ENCODE measurements at places on chromosomes 1 and 21.
A peak's percentile ranks its signal among the peaks of the same experiment; 100 is the strongest.

DNA sequence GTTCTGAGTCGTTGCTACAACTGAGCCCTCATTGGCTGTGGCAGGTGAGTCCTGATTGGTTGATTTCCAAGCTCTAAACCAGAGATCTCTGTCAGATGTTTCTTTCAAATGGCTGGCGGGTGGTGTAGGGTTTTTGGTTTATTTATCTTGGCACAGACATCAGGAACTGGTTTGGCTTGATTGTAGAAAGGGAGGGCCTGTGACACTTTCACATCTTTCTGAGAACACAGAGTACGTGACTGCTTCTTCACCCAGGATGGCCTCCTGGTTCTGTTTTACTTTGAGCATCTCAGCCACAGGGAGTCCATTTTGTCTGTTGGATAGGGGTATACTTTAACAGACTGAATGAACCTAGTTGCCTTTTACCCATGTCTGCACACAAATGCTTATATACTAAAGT is 89.4 kb upstream of the GPR52 start:
- DNase-seq, result no peak

DNA sequence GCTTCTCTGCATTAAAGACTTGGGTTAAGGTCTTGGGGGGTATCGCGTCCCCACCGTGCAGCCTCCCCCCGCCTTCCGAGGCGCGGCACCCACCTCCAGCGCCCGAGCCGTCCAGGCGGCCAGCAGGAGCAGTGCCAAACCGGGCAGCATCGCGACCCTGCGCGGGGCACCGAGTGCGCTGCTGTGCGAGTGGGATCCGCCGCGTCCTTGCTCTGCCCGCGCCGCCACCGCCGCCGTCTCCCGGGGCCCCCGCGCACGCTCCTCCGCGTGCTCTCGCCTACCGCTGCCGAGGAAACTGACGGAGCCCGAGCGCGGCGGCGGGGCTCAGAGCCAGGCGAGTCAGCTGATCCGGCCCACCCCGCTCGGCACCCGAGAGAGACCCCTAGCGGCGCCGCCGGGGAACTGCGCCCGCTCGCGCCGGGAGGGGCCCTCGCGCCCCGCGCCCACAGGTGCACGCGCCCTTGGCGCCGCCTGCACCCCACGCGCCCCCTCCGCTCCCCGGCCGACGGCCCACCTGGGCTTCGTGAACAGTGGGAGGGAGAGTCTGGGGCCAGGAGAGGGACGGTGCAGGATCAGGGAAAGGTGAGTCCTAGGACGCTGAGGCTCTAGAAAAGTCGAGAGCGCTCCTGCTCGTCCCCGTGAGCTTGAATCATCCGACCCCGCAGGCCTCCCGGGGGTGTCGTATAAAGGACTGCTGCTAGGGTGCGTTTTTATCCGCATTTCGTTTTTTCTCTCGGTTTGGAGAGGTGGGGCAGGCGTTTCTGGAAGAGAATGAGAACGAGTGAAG is at the start of gene APP:
APP (minus strand) TSS at position 300 of the 787 bp plus-strand sequence; CDS start at position 150, 150 bp downstream.
- peak; percentile 38 for DNase-seq

DNA sequence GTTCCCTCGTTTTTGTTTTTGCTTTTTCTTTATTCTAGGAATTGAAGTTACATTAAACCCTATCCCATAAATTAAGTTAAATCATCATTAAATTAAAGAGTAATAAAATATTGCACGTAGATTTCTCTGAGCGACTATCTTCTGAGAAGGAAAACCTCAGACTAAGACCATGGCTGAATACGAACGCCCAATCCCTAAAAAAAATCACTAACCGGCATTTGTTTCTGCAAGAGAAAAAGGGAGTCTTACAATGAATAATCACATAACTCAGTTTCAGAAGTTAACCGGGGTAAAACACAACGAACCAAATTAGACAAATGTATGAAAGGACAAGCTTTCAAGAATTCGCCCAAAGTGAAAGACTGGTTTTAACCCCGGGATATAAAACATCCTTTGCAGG is 1.3 kb downstream of the PIK3R3 start:
- DNase-seq, result no peak

DNA sequence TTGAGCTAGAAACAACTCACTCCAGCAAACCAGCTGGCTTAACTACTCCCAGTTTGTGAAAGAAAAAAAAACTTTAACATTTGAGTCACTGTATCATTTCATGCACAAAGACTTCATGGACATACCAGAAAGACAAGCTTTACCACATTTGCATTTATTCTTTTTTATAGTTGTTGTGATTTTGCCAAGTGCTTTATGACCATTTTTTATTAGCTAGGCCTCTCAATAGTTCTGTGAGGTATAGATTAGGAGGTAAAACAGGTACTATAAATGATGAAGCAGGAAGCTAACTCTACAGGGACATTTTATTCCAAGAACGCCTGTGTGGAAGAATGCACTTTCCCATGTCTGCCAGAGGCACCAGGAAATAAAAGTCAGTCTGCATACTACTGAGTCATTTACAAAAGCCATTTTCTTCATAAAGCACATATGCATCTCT is 8.2 kb upstream of the DENND1B start:
- DNase-seq, result no peak

- no peak for DNase-seq
Measured at GRCh38 chr1:166066107-166066506, 100.7 kb downstream of the FAM78B start.

DNA sequence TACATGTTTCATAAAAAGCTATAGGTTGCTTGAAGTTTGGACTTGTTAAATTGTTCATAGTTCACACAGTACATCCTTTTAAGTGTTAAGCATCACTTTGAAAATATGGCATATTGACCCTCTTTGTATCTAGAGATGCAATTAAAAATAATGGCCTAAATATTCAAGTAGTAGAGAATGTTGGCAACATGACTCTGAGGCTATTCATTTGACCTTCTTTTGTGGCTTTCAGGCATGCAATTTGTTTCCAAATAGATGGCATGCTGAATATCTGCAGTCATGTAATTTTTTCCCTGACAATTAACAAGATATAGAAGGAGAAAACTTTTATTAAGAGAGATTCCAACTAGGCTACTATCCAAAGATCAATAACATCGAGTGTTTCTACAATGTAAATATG is 230.5 kb upstream of the ZRANB2 start:
- DNase-seq, result no peak

- DNase-seq, result no peak
Measured at GRCh38 chr1:107105914-107106313, 34.9 kb upstream of the NTNG1 start.

- no peak for DNase-seq
Measured at GRCh38 chr21:28308516-28308915, 684.2 kb downstream of the LTN1 start.

- no peak for DNase-seq
Measured at GRCh38 chr1:211127166-211127565, 6.8 kb downstream of the KCNH1 start.

- DNase-seq, result no peak
Measured at GRCh38 chr1:230210981-230211336, 143.9 kb downstream of the GALNT2 start.

DNA sequence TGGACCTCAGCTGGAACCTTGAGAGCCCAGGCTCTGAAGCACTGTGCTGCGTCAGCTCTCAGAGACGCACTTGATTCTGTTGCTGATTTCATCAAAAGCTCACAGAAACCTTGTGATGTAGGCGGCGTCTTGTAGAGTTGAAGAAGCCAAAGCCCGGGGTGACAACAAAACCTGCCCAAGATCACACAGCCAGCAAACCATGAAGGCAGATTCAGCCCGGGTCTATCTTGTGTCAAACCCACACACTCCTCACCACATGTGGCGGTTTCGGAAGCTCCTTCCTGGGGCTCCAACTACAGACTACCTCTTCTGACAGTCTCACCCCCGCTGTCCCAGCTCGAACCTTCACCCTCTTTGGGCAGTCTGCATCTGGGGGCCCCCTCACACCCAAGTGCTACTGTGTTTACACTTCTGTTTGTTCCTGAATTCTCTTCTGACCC is 50.4 kb downstream of the TENT5C start:
- no peak for DNase-seq

GRCh38 chr1:89553157-89553556 is 28.5 kb downstream of the LRRC8B start:
- DNase-seq, result peak; percentile 85

GRCh38 chr1:186577216-186577615 is 103.0 kb downstream of the PTGS2 start:
- DNase-seq, result no peak

- no peak for DNase-seq
Measured at GRCh38 chr1:39130325-39130724, 74.2 kb upstream of the MACF1 start.

DNA sequence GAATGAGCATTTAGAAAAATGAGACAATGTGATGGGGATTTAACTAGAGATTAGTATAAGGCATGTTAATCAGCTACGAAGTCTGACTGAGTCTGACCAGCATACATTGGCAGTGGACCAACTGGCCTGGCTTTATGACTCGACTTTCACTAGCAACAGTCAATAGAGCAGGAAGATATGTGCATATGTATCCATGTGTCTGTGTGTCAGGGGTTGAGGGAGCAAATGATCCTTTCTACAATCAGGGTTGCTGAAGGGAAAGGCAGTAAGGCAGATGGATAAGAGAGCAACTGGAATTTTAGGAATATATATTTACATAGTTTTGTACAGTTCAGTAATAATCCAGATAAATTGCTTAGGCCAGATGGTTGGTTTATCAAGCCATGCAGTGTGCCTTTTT is 645.6 kb downstream of the PLA2G4A start:
- no peak for DNase-seq

- DNase-seq, result no peak
Measured at GRCh38 chr1:18764362-18764761, 95.1 kb downstream of the TAS1R2 start.

GRCh38 chr1:24319312-24319863 is at the start of gene GRHL3:
GRHL3 (plus strand) TSS chr1:24319357; CDS start chr1:24319552, 195 bp downstream.
- peak; percentile 30 for DNase-seq

GRCh38 chr1:35884934-35885333 is 1.9 kb downstream of the AGO1 start:
- no peak for DNase-seq

DNA sequence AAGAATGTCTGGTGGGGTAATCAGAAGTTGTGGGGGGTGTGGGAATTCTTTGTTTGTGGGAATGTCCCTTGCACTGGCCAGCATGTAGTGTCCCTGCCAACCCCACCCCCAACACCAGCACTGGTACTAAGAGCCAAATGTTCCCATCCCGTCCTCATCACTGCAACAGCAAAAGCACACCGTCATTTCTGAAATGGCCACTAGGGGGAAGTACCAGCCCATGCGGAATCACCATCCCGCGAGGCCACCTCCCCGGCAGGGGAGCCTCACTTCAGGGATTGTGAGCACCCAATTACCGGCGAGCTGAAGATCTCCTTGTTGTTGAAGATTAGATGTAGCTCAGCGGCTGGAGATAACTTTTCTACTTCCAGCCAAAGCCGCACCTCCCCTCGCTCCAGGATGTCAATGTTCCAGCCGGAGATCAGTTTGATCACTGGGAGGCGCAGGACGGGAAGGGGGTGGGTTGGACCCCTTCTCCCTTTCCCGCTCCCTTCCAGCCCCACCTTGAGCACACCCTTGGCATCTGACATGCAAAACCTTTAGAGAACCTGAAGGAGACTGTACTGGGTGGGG is 41.0 kb downstream of the MYOM3 start:
- DNase-seq, result peak; percentile 42

DNA sequence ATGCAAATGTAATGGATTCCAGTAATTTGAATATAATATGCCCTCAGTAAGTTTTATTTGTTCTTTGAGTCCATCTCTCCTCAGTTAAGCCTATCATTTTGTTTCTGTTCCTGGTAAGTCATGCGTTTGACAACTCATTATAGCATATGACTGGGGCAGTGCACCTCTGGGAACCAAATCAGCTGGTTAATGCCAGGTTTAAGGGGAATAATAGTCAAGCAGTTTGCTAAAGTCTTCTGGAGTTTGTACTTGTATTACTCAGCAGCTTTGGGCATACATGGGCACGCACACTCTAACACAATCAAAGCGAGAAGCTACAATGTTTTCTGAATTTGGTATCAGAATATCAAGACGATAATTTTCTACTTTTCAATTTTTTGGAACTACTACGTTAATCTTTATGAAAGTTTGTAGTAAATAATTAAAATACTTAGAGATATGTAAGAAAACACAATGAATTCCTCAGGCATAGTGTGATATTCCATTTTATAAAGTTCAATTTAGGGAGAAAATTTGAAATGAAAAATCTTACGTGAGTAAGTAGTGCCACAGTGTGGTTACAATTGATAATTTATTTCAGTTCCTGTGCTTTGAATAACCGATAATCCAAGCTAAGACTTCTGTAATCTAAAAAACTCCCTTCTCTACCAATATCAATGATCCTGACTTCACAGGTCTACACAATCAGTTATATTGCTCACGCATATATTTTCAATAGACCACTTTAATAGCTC is 43.8 kb upstream of the KCTD3 start:
- no peak for DNase-seq

GRCh38 chr1:24169286-24169685 is 17.8 kb downstream of the IFNLR1 start:
- no peak for DNase-seq

GRCh38 chr1:206979379-206980043 is 9.3 kb upstream of the FCAMR start:
- no peak for DNase-seq

GRCh38 chr1:17636612-17637011 is 97.1 kb downstream of the ARHGEF10L start:
- DNase-seq, result no peak

DNA sequence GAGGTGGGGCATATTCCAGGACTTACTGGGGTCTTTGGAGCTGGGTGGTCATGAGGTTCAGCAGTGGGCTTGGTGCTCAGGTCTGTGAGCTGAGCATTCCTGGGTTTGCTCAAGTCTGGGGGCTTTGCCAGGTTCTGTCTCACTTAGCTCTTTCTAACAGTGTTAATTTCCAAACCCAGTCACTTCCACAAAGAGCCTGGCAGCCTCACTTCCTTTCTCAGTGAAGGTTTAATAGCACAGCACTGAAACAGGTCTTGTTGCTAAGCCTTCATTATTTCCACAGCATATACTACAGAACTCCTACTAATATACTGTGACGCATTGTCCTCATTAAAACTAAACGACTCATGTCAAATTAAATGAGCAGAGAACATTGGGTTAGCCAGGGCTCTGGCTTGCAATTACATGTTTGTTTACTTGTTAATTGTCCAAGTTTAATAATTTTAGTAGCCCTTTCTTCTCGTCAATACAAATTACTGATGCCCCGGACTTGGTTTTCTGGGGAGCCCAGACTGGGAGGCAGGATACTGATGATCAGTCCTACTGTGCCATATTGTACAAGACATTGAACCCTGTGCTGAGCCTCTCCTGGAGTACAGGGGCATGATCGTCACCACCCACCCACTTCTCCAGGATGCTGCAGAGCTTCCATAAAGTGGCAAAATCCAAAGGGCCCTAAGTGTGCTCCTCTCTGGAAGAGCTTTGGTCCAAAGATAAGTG is 170.7 kb downstream of the IER5 start:
- no peak for DNase-seq

- DNase-seq, result no peak
Measured at GRCh38 chr1:56644064-56644918, 823 bp upstream of the PRKAA2 start.

DNA sequence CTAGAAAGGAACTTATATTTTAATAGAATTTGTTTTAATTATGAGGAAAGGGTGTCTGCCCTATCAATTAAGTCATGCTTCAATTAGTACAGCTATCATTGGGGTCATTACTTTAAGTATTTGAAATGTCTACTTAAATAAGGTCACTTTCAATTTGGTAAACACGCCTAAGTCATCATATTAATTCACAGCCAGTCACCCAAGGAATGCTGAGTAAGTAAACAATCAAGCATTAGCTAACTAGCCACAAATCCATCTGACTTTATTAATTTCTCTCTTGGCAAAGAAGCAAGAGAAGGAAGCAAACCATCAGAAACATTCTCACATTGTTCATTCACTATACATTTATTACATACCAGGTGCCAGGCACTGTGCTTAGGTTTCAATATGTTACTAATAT is 1.2 kb upstream of the LRRC52 start:
- DNase-seq, result no peak
